ENCODE measurements at places on chromosomes 12 and 14.

DNA sequence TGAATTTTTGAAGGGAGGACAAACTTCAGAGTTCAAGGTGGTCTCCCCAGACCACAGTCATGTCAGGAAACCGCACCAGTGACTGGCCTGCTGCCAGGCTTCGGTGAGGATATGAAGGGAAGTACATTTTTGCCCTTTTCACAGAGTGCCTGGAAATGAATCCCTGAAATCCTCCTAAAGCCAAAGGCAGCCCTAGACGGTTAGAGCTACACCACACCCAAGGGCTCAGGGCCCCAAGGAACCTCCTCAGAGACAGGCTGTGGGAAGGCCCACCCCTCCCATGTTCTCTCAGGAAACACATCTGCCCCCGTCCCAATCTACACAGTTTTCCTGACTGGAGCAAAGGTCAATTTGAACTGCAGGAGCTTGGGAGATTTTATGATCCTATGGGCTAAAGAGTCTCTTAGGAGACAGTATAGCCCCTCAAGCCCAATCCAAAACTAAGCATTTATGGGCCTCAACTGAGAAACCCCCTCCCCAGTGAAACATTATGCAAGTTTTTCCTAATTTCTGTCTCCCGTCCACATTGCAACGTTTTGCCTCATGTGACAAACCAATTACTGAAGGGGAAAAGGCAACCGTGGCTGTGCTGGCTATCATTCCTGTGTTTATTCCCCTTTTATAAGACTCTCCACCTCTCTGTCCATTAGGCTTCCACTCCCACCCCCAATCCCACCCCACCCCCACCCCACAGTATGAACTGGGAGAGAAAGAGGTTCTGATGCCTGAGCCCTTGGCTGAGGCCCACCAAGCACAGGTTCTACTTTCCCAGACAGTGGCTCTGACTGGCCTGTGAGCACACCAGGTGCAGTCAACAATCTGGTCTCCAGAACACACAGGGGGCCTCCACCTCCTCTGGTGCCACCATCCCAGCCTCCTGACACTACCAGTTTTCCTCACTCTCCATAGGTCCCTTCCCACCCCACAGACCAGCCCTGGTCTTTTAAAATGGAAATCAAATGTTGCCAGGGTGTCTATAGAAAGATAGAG lies 9.6 kb upstream of the RNASE1 start:
- DNase-seq: no peak

GRCh38 chr14:68819260-68819691 lies 26.4 kb upstream of the ZFP36L1 start:
- DNase-seq: peak; percentile 78

- no peak for DNase-seq
Measured at GRCh38 chr14:86221000-86221399, 691.1 kb downstream of the FLRT2 start.

- DNase-seq: no peak
Measured at GRCh38 chr12:24039113-24039525, 89.6 kb upstream of the SOX5 start.

- DNase-seq: no peak
Measured at GRCh38 chr14:38987781-38988180, 115.3 kb downstream of the SEC23A start.

DNA sequence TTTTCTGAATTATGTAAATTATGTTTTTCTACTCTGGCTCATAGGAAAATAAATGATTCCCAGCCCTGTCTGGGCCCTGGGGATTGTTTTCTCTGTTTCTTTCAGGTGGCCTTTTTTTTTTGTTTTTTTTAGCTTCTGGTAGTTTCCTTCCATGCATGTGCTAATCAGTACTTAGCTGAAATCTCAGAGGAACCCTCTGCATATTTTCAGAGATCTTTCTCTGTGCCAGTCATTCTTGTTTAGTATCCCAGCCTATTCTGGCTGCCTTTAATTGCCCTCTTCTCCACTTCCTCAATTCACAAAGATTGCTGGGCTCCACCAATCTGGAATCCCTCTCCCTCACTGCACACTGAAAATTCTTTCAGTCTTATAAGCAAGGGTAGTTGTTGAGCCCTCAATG lies 46.9 kb downstream of the CNOT2 start:
- no peak for DNase-seq
